ENCODE measurements at places on chromosomes 1 and 21.

DNA sequence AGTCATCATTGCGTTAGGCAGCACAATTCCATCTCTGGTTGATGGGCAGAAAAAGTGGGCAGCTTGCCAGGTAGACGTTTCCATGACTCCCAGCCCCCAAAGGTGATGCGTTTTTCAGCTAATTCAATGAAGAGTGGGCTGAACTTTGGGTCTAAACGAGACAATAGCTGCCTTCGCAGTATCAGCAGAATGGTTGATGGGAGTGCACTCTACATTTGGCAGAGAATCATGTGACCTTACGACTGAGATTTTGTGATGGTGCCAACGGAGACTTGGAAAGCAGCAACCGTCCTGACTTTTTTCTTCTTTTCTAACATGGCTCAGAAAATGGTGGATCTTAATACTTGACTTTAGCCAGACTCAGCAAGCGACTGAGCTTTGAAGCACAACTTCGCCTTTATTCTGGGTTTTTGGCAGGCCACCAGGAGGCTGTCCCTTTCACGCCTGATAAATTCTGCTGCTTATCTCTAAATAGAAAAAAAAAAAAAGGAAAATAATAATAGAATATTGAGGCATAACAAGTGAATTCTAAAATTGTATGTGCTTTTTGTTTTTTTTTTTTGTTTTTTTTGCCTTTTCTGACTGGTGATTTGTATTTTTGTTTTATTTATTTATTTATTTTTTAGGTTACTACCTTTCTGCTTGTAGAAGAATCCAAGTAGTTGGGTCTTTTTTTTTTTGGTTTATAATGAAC, 804.8 kb downstream of the USP25 start:
- peak; percentile 60 for ATAC-seq

- ATAC-seq, result no peak
Observed at GRCh38 chr21:33951276-33952178, 35.9 kb upstream of the ATP5PO start.

GRCh38 chr1:41485605-41486004, 1.1 kb upstream of the EDN2 start:
- peak; percentile 53 for ATAC-seq

GRCh38 chr1:234987415-234988154, 141.1 kb downstream of the TOMM20 start:
- ATAC-seq, result peak; percentile 90

- ATAC-seq, result no peak
Observed at GRCh38 chr1:47898133-47898845, 98.9 kb downstream of the TRABD2B start.

- ATAC-seq, result no peak
Observed at GRCh38 chr1:27007909-27008582, 4.6 kb downstream of the TENT5B start.

DNA sequence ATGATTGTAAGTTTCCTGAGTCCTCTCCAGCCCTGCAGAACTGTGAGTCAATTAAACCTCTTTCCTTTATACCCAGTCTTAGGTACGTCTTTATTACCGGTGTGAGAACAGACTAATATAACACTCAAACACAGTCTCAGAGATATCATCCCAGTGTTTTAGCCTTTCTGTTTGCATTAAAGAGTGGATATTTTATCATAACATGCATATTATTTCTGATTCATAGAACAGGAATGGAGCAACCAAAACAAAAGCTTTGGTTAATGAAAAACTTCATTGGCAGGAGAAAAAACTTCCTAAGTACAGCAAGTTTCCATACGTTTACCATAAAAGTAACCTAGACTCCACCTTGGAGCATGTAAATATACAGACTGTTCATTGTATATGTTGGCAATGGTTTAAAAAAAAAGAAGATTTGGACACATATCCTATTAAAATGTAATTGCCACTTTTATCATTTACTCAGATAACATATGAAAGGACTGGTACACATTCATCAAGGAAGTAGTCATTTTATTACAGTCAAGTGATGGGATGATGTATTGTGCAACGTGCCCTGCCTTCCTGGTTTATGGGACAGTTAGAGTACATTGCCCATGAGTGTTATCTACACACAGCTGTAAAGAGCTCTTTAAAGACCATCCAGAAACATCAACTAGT, 144.8 kb downstream of the ETS2 start:
- no peak for ATAC-seq

DNA sequence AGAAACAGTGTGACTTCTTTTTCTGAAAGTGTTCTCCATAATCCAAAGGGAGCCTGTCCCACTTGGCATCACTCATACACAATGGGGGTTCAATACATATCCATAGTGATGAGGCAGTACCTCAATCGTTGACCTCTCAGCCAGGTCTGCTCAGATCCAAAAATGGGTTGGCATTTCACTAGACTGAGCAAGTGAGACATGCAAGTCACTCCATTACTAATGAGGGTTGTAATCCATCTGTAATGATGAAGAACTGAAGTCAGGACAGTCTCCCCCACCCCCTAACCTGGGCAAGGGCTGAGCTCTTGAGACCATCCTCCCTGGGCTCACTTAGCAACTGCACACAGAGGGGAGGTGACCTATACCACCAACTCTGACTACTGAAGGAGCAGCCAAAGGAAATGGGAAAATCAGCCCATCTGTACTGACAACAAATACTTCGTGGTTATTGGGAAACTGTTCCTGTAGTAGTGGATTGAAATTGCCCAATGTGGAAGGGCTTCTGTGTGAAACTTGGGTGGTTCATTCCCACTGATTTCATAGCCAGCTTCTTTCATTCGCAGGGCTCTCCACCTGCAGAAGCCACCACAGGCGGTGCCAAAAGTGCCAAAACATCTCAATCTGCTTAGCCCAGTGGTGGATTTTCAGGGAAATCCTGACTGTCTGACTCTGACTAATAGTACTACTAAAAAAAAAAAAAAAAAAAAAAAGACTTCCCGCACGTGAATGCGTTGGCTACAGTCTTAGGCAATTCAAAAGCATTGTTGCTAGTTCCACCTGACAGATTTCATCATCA, 5.0 kb downstream of the NGF start:
- no peak for ATAC-seq

DNA sequence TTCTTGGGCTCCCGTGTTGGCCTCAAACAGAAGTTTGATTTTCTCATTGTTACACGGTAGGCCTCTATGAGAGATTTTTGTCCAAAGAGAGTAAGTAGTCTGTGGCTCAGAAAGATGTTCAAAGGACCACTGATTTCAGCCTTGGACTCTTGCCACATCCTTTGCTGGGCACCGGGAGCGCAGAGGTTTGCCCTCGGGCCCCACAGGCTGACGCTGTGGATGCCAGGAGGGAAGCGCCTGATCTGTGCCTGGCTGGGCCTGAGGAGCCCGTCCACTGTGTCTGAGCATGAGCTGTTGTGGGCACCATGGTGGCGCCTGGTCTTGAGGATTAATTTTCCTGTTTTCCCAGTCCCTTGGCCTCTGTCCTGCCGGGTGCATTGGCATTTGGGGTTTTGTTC, 52.3 kb downstream of the PCNT start:
- no peak for ATAC-seq

DNA sequence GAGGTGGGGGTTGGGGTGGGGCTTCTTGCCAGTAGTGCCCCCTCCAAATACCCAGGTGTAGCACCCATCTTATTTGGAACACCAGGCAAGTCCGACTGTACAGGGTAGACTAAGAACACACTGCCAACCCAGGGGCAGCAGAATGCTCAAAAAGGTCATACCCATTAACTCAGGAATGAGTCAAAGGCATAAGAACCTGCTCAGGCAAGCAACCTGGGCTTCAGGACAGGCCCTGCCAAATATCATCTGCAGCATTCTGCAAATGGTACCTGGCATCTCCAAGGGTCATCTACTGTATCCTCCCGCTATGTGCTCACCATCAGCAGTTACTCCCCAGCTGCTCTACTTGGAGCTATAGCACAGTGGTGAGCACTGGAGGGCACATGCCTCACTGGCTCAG, 19.4 kb downstream of the PEA15 start:
- ATAC-seq, result no peak

- ATAC-seq, result no peak
Observed at GRCh38 chr1:183883623-183884022, 78.7 kb downstream of the RGL1 start.

GRCh38 chr1:197486946-197487345, 218.9 kb downstream of the CRB1 start:
- peak; percentile 58 for ATAC-seq

GRCh38 chr1:205719762-205720161, 30.2 kb downstream of the NUCKS1 start:
- ATAC-seq, result no peak

GRCh38 chr1:190602325-190602724, 124.7 kb upstream of the BRINP3 start:
- no peak for ATAC-seq

GRCh38 chr1:1387098-1388077, 11.7 kb downstream of the CCNL2 start:
- no peak for ATAC-seq

- no peak for ATAC-seq
Observed at GRCh38 chr1:164515231-164515630, 43.8 kb upstream of the PBX1 start.

DNA sequence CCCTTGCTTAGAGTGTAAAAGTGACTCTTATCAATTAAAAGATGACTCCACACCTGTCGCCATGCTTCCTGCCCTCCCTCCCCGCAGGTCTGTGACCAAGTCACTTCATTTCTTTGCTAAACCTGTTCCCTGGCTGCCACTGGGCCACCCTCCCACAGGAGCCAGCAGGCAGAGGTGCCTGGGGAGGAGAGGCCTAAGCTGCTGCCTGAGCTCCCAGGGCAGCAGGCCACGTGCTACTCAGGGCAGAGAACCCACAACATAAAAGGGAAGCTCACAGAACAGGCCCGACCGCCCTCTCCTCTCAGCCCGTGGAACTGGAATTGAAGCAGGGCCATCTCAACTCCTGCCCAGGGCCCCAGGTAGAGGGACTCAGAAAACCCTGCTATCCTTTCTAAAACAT, 4.9 kb downstream of the C1orf198 start:
- no peak for ATAC-seq

- ATAC-seq, result no peak
Observed at GRCh38 chr1:209956116-209956515, 18.1 kb downstream of the SYT14 start.

- no peak for ATAC-seq
Observed at GRCh38 chr1:247494767-247495166, 36.9 kb upstream of the OR2B11 start.

- no peak for ATAC-seq
Observed at GRCh38 chr1:204128464-204128963, 23.3 kb downstream of the ETNK2 start.

DNA sequence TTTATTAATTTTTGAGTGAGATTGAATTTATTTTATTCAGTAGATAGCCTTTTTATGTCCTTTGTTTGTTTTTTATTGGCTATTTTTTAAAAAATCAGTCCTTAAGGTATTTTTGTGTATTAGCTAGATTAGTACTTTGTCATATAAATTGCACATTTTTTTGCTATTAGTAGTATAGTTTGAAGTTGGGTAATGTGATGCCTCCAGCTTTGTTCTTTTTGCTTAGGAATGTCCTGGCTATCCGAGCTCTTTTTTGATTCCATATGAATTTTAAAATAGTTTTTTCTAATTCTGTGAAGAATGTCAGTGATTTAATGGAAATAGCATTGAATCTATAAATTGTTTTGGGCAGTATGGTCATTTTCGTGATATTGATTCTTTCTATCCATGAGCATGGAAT, 80.4 kb downstream of the MAN1A2 start:
- ATAC-seq, result no peak

DNA sequence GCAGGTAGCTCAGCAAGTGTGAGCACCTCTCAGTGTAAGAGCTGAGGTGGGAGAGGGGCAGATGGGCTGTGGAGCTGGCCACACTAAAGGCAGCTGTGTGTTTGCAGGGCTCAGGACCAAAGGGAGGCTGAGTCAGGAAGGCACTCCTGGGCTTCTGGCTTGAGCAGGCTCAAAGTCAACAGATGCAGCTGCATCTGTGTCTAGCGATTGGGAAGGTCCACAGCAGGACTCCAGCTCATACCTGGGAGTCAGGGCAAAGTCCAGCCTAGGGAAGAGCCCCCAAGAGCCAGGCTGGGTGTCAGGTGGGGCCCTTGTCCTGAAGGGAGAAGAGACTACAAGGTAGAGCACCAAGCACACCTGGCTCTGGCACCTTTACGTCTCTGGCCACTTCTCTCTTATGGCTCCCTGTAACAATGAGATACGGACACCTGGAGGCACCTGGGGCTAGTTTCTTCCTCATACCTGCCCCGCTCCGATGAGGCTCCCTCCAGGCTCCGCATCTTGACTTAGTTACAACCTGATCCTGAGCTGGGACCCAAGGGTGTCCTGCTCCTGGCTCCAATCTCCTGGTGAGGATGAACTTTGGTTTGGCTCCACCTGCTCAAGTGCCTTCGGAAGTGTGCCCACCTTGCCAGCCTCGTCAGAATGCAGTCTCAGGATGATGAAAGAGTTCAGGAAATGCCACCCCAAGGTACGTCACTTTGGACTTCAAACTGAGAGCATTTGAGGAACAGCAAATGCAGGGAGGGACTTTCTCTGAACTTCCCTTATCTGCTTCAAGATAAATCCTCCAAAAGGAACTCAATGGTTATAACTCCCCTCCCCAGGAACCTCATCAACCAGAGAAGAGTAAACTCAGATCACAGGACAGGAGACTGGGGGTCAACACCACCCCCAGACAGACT, 21.5 kb upstream of the SLC2A1 start:
- no peak for ATAC-seq

DNA sequence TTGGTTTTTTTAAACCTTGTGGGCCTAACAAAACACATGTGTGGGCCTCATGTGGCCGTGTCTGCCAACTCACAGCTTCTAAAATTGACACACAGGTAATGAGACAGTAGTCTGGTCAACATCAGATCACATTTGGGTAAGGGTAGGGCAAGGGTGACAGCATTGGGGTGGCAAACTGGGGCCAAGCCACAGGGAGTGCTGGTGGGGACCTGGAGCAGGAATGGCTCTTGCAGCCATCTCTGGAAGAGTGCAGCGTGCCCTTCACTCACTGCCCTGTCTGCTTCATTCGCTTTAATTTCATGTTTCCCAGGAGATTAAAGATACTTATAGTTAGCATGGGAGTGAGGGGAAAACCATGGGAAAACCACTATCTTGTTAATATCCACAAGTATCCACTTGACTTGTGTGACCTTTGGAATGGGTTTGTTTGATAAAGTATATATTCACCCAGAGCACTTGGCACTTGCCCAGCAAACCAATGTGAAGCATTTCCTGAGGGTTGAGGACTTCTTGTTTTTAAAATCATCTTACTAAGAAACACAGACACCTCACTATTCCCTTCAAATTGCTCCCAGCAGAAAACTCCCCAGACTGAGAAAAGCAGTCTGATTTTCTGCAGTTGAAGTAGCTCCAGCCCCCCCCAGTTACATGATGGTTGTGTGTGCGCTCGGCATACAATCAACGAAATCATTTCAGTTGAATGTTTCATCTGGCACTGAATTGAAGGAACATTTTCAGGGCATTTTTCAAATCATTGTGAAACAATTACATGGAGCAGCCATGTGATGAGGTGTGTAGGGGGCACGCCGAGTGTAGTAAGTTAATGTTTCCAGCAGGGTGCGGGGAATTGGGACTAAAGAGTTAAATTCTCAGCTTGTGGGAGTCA, 175.7 kb downstream of the VPS13D start:
- no peak for ATAC-seq

GRCh38 chr1:231605149-231606100, 21.2 kb upstream of the DISC1 start:
- no peak for ATAC-seq

All from SK-N-SH treated with all-trans-retinoic acid at 6 μM for 48 hours (cell line).